ENCODE measurements at places on chromosomes 13 and 19.

DNA sequence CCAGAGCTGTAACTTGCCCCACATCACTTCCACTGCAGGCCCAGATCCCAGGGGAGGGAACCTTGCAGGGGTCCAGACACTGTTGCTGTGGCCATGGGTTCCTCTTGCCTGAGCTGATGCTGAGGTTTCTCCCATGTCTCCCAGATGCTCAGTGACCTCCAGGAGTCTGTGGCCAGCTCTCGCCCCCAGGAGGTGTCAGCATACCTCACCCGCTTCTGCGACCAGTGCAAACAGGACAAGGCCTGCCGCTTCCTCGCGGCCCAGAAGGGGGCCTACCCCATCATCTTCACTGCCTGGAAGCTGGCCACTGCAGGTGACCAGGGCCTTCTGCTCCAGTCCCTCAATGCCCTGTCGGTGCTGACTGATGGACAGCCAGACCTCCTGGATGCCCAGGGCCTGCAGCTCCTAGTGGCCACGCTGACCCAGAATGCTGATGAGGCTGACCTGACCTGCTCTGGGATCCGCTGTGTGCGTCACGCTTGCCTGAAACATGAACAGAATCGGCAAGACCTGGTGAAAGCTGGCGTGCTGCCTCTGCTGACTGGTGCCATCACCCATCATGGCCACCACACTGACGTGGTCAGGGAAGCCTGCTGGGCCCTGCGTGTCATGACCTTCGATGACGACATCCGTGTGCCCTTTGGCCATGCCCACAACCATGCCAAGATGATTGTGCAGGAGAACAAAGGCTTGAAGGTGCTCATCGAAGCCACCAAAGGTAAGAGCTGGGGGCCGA, 12.1 kb upstream of the SLC25A42 start:
- DNase-seq: no peak

- DNase-seq: no peak
These were observed 3.9 kb upstream of the B9D2 start for GRCh38 chr19:41367848-41368301.

DNA sequence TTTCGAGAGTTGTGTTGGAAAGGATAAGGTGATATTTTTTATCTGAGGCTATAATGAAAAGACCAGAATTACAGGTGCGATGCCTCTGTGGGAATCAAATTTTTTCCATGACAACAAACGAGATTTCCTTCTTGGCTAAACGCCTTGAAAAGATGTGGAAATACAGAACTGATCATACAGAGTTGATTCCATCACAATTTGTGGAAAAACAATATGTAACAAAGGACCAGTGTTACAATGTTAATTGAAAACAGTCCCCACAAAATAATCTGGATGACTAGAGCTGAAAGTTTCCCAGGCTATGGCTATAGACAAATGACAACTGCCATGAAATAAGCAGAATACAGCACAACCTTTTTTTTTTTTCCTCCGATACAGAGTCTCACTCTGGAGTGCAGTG, 628.9 kb downstream of the DIAPH3 start:
- no peak for DNase-seq

GRCh38 chr13:113646921-113647340, 11.1 kb downstream of the ATP4B start:
- no peak for DNase-seq

- DNase-seq: no peak
These were observed 11.8 kb downstream of the ARHGEF18 start for GRCh38 chr19:7360393-7360984.

DNA sequence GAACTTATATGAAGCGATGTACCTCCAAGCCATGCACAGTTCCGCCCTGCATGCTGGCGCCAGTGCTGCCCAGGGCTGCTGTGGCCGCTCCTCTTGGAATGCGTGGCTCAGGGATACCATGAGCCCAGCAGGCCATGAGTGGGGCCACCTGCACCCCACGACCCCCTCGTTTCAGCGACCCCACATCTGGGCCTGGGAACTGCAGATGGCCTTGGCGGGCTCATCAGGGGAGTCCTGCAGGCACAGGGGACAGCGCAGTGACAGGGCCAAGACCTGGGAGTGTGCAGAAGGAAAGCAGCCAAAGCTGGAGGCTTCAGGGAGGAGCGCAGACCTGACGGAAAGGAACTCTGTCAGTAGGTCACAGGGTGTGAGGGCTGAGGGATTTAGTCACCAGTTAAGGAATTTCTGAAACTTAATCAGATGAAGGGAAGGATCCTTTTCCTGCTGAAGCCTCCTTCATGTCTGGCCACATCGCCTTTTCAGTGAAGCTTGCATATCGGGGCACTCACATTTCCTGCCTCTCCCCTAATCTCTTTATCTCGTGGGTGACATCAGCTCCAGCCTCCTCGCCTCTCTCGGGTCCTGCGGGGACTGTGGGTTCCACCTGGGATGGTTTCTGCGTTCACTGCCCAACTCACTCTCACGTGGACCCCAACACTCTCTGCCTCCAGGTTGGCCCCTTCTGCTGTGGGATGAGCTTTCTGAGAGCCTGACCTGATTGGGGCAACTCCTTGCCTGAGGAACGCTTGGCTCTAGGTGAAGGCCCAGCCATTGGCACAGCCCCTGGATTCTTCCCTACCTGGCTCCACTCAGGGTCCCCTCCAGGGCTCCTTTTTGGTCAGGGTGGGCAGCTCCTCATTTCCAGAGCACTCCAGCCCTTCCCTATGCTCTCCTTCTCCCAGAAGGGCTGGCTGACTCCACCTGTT, 123.5 kb downstream of the CRYL1 start:
- DNase-seq: no peak

GRCh38 chr19:1699386-1699785, 47.0 kb upstream of the TCF3 start:
- DNase-seq: no peak

- peak; percentile 22 for DNase-seq
These were observed 1.4 kb downstream of the UHRF1 start for GRCh38 chr19:4910594-4911281.

GRCh38 chr13:39895254-39895653, 239.8 kb downstream of the COG6 start:
- no peak for DNase-seq

GRCh38 chr13:37457612-37458011, 141.0 kb downstream of the POSTN start:
- no peak for DNase-seq

DNA sequence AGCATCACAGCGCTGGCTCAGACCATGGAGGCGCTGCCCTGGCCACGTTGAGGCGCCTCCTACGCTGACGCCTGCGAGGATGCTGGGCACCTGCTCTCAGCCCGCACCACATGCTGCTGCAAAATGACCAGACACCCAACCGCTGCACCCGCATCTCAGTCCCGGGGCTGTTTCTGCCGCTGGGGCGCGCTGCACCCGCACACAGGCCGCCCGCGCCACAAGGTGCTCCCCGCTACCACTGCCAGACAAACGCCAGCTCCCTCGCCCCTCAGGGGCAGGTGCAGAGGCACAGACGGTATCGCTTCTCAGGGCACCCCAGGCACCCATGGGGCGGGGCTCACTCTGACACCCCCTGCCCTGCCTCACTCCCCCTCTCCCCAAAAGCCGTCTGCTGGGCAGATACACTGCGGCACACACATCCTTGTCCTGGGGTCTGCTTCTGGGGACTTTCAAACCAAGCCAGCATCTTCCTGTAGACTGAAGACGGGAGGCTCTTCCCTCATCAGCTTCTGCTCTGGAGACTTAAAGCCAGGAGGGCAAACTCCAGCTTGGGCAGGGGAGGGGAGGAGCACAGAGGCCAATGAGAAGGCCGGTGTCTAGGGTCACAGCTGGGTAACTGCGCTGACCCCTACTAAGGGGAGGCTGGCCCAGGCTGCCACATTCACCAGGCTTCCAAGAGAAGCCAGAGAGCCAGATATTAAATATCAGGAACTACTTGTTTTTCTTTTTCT, 16.3 kb downstream of the CHERP start:
- DNase-seq: no peak

- no peak for DNase-seq
These were observed 66.6 kb upstream of the OLFM4 start for GRCh38 chr13:52961987-52962386.

GRCh38 chr19:22545751-22546150, 88.4 kb upstream of the ZNF492 start:
- peak; percentile 22 for DNase-seq

DNA sequence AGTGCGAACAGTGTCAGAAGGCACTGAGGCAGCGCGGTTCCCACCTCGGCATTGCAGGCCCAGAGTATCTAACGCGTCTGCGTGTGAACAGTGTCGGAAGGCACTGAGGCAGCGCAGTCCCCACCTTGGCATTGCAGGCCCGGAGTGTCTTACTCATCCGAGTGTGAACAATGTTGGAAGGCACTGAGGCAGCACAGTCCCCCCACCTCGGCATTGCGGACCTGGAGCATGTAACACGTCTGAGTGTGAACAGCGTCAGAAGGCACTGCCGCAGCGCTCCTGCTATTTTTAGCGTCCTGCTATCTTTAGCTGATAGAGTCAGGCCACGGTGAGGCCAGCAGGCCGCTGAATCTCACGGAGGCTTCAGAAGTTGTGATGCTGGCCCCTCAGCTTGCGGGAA, 39.6 kb downstream of the ATP11A start:
- DNase-seq: no peak

DNA sequence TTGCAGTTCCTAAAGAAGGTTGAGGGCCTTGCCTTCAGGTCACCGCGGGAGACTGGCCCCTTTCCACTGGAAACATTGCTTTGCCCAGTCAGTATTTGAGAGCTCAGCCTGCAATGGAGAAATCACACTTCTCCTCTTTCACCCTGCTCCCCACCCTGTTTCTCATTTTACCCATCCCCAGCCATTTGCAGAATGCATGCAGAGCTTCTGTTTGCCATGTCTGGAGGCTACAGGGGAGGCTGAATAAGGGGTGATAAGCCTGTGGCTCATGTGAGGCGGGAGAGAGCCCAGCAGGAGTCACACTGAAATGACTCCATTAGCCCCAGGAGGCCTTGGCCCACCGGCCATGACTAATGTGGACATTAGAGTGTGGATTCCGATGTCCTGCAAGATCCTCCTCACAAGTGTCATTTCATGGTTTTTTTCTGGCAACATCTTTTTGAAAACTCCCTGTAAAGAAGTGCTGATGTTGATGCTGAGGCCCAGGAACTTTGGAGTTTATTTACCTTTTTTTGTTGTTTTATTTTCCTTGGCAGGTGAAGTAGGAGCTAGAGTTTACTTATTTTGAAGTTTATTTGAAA, 6.3 kb downstream of the SPINT2 start:
- DNase-seq: no peak

DNA sequence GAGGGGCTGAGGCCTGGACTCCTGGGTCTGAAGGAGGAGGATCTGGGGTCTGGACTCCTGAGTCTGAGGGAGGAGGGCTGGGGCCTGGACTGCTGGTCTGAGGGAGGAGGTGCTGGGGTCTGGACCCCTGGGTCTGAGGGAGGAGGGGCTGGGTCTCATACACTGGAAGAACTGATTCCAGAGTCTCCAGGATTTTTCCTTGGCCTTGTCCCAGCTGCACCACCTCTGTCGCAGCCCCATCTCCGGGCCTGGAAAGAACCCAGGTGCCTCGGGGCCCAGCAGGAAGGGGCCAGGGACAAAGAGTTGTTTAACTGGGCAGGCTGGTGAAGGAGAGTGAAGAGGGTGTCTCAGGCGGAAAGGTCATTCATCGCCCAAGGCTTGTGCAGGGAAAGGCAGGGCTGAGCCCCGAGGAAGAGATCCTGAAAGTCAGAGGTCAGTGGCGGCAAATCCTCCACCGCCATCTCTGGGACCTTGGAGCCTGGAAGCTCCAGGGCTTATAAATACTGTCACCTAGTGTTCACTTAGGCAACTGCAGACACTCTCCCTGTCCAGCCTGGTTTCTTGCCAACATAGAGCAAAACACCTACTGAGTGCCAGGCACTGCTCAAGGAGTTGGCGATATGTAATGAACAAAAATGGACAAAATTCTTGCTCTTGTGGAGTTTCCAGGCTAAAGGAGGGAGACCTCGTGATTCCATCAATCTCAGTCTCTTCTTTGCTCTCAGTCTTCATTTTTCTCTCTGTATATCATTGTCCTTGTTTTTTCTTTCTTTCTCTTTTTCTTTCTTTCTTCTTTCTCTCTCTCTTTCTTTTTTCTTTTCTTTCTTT, 4.4 kb upstream of the KCNN4 start:
- DNase-seq: no peak

GRCh38 chr13:112839356-112840105, 129.5 kb upstream of the MCF2L start:
- no peak for DNase-seq

- no peak for DNase-seq
These were observed 17.7 kb upstream of the PTPRS start for GRCh38 chr19:5358173-5358800.

DNA sequence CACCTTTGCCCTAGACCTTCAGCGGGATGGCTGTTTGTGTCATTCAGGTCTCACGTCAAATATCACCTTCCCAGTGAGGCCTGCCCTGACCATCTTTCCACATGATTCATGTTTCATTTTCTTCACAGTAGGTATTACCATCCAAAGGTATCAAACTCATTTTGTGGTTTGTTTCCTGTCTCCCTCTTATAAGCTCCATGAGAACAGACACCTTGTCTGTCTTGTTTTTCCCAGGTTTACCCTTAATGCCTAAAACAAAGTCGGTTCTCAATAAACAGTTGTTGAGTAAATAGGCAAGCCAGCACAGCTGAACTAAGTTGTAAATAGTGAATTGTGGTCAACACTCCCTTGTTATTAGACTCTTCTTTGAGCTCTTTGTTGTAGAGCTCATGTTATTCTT, 122.6 kb upstream of the GJB6 start:
- DNase-seq: no peak

DNA sequence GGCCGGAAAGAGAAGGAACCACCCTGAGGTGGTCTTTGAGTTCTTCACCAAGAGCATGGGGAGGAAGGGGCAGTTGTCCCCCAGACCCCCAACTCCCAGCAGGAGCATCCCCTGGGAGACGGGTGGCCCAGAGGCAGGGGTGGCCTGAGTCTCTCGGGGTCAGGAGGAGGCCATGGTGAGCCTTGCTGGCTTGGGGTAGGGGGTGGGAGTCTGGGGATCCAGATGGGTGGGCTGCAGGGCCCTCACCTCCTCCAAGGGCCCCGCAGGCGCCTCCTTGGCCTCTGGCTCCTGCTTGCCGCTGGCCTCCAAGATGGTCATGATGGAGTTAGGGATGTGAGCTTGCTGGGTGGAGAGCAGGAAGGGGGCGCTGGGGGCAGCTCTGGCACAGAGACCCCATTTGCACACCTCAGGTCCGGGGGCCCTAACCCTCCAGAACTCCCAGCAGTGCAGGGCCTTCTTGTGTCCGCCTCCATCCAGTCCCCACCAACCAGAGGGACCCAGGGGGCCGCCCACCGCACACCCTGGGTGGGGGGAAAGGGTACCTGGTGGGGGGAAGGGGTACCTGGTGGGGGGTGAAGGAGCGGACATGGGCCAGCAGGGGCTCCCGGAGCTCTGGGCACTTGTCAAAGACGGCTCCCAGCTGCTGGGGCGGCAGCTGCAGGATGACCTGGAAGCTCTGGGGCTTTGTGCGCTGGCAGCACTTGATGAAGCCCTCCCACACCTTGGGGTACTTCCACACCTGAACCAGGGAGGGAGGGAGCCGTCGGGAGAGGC, 1.3 kb upstream of the RSPH6A start:
- no peak for DNase-seq

GRCh38 chr13:36822785-36823184, 3.8 kb downstream of the RFXAP start:
- DNase-seq: no peak
